A673 (cell line): ENCODE measurements at places on chromosomes 3 and 15.
A peak's percentile ranks its signal among the peaks of the same experiment; 100 is the strongest.

GRCh38 chr15:79863886-79864285 lies 32.9 kb downstream of the MTHFS start:
- no peaks in the 10 kb centered on the region for H3K4me1 ChIP-seq
- DNase-seq, result peak; percentile 4
- no peak overlapping the region for H3K27ac ChIP-seq
- no peaks in the 10 kb centered on the region for H3K36me3 ChIP-seq

GRCh38 chr15:41911691-41912345 lies 18.0 kb upstream of the SPTBN5 start:
- no peak for DNase-seq
- peaks cover 4% of the 10 kb centered on the region for H3K36me3 ChIP-seq
- H3K4me3 ChIP-seq, result no peak overlapping the region
- H3K4me1 ChIP-seq, result no peaks in the 10 kb centered on the region

- no peak overlapping the region for H3K4me3 ChIP-seq
- no peaks in the 10 kb centered on the region for H3K27me3 ChIP-seq
- H3K4me1 ChIP-seq, result no peaks in the 10 kb centered on the region
- DNase-seq, result no peak
- H3K27ac ChIP-seq, result no peak overlapping the region
These were observed 230.5 kb upstream of the PROK2 start for GRCh38 chr3:72015463-72015862.

DNA sequence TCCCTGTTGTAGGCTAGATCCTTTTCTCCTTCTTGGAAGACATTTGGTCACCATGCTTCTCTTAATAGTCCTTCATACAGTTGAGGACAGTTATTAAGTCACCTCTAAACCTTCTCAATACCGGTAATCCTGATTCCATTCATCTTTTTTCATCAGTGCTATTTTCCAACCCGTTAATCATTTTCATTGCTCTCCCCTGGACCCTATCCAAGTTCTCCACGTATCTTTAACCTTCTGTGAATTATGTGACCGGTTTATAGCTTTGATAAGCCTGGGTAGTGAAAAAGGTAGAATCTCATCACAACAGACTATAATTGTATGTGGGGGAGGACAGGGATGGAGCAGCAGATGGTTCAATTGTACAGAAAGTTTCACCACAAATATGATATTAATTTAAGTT lies 168.5 kb downstream of the MECOM start:
- no peaks in the 10 kb centered on the region for H3K36me3 ChIP-seq
- peaks cover 65% of the 10 kb centered on the region for H3K27me3 ChIP-seq
- H3K4me3 ChIP-seq, result no peak overlapping the region
- H3K4me1 ChIP-seq, result no peaks in the 10 kb centered on the region
- H3K27ac ChIP-seq, result no peak overlapping the region

GRCh38 chr3:43742920-43743319 lies 52.2 kb downstream of the ABHD5 start:
- no peak overlapping the region for H3K4me3 ChIP-seq
- H3K4me1 ChIP-seq, result no peaks in the 10 kb centered on the region
- no peaks in the 10 kb centered on the region for H3K27me3 ChIP-seq
- no peak for DNase-seq

DNA sequence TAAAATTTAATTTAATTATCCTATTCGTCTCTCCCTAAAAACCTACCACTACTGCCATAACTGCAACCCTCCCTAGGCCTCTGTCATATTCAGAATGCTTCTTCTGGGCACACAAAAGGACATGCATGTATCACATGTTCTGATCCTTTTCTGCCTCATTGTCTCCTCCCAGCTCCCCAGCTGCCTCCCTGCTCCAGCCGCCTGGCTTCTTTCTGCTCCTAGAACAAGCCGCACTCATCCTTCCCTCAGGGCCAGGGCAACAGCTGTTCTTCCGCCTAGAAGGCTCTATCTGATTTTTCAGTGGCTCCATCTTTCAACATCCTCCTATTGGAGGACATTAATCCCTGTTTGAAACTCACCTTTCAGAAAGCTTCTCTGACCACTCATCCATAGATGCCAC lies 38.6 kb downstream of the TMED3 start:
- H3K27me3 ChIP-seq, result no peaks in the 10 kb centered on the region
- no peak for DNase-seq
- no peaks in the 10 kb centered on the region for H3K4me1 ChIP-seq
- no peaks in the 10 kb centered on the region for H3K36me3 ChIP-seq
- no peak overlapping the region for H3K4me3 ChIP-seq
